ELF-1 (cell line): ENCODE measurements at places on chromosomes 11 and 22.

DNA sequence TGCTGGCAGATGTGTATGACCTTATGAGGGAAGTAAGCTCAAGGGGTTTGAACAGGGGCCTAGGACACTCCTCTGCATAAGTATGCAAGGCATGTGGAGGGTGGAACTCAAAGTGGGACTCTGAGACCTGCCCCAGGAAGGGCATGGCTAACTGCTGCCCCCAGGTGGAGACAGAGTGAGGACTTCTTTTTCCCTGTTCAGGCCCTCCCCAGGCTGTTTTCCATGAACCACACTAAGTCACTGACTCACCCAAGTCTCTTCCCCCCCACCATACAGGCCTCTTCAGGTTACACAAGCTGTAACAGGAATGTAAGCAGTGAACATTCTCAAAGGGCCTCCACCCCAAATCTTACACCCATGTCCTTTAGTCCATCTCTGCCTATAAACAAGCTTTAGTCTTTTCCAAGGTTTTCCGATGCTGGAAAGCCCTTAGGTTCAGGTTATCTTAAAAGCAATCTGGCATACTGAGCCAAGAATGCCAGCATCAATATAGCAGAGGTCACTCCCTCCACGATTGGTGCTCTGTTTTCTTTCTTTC lies 13.1 kb downstream of the EEF1G start:
- DNase-seq, result peak; percentile 99

- DNase-seq, result no peak
These were observed 7.4 kb upstream of the PELI3 start for GRCh38 chr11:66459138-66459778.

- DNase-seq, result peak; percentile 89
These were observed 66.5 kb downstream of the BMAL1 start for GRCh38 chr11:13343931-13344717.

DNA sequence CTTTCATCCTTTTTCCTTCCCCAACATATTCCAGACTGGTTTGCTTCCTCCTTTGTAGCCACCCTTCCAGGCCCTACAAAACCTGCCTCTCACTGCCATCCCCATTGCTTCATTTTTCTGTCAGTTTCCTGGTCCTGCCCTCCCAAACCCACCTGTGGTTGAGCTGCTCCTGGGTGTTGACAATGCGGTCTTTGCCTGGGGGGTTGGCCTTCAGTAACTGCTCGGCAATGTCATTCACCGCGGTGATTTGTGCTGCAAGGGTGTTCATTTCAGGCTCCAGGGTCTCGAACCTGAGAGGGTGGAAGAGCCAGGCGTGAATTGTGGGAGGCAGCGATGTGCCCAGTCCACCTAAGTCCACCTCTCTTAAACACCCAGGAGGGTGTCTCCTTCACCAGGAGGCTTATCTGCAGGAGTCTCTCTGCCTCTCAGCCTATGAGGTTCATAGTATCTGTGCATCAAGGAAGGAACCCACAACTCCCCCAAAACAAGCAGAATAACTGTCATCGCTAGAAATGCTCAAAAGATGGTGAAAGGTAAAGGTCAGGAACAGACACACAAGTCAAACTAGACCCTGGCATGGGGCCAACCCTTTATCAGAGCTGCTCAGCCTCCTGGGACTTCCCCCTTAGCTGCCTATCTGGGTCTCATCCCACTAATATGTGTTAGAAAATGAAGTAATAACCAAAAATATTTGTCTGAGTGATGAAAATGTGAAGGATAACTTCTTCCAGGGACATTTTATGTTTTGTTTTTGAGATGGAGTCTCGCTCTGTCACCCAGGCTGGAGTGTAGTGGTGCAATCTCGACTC lies 23.9 kb upstream of the RBM4B start:
- DNase-seq, result no peak

DNA sequence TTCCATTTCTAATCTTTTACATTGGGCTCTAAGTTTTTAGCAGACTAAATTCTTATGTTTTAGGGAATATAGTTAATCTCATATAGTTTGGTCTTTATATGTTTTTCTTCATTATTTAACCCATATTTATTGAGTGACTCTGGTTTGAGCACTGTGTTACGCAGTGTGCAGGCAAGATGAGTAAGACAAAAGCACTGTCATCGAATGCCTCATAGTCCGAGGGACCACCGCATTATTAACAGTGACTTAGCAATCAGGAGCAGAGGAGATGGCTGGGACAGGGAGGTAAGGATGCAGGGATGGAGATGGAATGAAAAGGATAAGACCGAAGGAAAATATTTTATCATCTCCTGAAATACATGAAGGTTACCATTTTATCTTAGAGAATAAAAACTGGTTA lies 65.2 kb upstream of the CTSC start:
- DNase-seq, result no peak

GRCh38 chr11:6362873-6363678 lies 27.2 kb upstream of the SMPD1 start:
- DNase-seq, result peak; percentile 90

DNA sequence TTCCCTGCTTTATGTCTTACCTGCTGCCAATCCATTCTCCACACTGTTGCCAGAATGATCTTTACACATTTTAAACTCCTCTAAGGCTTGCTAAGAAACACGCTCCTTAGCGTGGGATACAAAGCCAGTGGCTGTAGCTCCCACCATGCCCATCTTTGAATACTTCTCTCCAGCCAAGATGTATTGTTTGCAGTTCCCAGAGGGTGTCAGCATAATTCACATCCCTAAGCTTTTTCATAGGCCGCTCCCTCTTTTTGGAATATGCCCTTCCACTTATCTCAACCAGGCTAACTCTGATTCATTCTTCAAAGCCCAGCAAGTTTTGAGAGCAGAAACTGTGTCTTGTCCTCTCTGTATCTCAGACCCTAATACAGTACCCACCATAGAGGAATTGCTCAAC lies 8.1 kb upstream of the UPK2 start:
- DNase-seq, result no peak

DNA sequence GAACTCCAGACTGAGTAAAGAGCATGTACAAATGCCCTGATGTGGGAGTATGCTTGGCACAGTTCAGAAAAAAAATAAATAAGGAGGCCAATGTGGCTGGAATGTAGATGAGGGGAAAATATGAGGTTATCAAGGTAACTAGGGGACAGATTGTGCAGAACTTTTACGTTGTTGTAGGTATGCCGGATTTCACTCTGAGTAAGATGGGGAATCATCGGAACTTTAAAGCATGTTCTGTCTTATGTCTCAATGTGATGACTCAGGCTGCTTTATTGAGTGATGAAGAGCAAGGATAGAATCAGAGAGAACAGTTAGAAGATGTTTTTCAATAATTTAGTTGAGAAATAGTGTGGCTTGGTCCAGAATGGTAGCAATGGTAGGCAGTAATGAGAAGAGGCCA lies 130.4 kb downstream of the C11orf87 start:
- no peak for DNase-seq

DNA sequence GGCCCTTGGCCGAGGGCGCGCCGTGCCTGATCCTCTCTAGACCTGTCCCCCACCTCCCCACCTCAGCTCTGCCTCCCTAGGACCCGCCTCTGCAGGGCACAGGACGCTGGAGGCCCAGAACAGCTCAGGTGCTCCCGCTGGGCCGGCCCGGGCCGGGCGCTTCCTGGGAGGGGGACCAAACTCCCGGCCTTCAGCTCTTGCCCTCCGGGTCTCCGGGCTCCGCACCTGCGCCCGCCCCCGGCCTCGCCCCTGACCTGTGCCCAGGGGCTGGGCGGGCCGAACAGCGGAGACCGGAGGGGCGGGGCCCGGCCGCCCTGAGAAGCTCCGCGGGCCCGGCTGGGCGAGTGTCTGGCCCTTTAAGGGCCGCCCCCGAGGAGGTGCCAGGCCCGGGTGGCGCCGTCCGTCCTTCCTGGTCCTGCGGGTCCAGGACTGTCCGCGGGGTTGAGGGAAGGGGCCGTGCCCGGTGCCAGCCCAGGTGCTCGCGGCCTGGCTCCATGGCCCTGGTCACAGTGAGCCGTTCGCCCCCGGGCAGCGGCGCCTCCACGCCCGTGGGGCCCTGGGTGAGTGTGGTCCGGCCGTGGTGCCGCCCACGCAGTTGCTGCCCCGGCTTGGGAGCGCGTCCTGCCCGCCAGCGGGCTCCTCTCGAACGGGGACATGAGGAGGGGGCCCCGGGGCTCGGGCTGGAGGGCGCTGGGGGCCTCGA lies at the start of gene SSH3:
TSS of gene SSH3 (plus strand) at position 399 of the 703 bp plus-strand sequence. CDS start at position 495, 96 bp downstream.
- peak; percentile 83 for DNase-seq

GRCh38 chr11:114395736-114396135 lies 4.6 kb downstream of the C11orf71 start:
- DNase-seq, result peak; percentile 66

DNA sequence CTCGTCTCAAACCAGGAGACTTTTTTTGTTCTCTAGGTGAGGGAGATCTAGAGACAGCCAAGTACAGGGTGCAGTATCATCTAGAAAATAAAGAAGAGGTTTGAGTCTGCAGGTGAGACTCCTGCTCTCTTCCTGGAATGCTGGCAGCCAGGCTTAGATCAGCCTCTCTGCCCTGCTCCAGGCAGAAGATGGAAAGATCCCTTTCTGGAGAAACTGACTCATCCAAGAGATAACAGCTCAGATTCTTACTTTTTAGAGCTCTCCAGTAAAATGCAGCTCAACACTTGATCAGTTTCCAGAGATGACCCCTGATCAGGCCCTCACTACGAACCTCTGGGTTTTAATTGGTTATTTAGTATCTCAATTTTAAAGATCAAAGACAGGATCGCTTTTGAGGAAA lies 44.6 kb upstream of the EHF start:
- no peak for DNase-seq

GRCh38 chr11:10646681-10647355 lies 46.7 kb downstream of the IRAG1 start:
- no peak for DNase-seq

DNA sequence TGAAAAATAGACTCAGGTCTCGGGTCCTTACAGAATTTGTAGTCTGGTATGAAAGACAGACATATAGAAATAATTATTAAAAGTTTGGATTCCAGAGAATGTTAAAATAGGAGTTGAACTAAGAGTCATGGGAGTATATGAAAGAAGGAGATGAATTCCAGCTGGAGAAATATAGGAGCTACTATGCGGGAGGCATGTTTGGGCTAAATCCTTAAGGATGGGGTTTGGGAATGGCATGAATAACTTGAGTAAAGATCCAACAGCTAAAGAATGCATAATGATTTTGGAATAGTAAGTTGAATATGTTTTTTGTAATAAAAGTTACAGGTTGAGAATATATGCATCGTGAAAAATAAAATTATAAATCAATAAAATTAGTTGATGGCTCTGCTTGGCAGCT lies 129.4 kb upstream of the SLC5A12 start:
- no peak for DNase-seq

DNA sequence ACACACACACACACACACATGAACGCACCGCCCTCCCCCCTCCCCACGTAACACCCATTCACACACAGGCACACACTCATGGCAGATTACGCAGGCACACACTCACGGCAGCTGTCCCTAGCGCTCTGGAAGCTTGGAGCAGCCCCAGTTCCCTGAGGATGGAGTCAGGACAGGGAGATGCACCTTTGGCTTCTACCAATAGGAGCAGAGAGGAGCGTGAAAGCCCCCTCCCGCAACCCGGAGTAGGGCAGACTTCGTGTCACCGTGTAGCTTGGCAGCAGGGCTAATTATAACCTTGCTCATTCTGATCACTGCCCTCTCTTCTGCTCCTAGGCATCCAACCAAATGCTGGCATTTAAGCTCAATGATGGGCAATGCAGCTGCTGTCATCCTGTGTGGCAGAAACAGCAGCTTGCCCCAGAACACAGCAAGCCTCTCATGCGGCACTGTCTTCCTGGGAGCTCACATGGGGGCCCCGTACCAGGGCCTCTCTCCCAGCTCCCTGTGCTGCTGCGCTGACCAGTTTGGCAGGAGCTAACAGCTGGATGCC lies 31.9 kb downstream of the ANKK1 start:
- DNase-seq, result no peak

- no peak for DNase-seq
These were observed 65.2 kb upstream of the SESN3 start for GRCh38 chr11:95296165-95296564.

- DNase-seq, result no peak
These were observed 100.7 kb downstream of the MAML2 start for GRCh38 chr11:96242191-96242847.

GRCh38 chr11:78424334-78425270 lies 7.0 kb upstream of the GAB2 start:
- DNase-seq, result no peak

DNA sequence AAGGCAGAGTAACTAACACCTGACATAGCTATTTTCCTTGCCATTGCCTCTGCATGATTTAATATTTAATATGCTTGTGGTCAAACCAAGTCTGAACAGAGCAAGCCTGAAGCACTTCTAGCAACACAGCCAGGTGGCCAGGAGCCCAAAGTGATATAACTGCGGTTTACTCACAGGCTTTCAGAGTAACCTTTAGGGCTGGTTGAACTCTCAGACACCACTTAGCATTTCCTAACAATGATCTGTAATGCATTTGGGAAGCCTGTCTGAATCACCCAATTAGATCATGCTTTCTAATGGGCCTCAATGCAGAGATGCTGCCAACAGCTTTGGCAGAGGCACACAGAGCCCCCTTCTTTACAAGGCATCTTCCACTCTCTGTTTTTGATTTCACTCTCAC lies 96.1 kb downstream of the FDX1 start:
- no peak for DNase-seq

DNA sequence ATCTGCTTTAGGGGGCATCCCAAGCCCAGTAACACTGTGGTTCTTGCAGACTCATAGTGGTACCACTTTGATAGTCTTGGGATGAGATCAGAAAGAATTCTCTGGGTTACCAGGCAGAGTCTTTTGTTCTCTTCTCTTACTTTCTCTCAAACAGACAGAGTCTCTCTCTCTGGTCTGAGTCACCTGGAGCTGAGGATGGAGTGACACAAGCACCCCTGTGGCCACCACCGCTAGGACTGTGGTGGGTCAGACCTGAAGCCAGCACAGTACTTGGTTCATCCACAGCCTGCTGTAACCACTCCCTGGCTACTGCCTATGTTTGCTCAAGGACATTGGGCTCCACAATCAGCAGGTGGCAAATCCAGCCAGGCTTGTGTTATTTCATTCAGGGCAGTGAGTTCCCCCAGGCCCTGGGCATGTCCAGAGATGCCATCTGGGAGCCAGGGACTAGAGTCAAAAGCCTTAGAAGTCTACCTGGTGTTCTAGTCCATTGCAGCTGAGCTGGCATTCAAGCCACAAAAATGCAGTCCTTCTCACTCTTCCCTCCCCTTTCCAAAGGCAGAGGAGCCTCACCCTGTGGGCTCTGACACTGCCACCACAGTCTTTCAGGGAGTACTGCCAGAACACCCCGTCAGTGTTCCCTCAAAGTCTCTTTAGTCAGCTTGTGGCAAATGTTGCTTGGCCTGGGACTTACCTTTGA lies 29.9 kb downstream of the ENDOD1 start:
- no peak for DNase-seq

DNA sequence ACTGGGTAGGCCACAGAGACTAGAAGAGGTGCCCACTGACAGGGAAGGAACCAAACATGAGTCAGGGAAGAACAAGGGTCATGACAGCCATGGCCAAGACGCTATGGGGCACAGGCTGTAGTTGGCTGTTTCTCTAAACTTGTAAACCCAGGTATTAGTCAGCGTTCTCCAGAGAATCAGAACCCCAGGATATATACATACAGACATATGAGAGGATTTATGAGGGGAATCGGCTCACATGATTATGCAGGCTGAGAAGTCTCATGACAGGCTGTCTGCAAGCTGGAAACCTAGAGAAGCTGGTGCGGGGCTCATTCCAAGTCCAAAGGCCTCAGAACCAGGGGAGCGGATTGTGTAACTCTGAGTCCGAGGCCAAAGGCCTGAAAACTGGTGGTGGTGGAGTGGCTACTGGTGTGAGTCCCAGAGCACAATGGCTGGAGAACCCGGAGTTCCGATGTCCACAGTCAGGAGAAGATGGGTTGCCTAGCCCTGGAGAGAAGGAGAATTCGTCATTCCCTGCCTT lies 29.7 kb upstream of the CD81 start:
- no peak for DNase-seq
